Mesenchymal stem cell (in vitro differentiated cells and primary cell): ENCODE measurements at places on chromosomes 2 and 18.

DNA sequence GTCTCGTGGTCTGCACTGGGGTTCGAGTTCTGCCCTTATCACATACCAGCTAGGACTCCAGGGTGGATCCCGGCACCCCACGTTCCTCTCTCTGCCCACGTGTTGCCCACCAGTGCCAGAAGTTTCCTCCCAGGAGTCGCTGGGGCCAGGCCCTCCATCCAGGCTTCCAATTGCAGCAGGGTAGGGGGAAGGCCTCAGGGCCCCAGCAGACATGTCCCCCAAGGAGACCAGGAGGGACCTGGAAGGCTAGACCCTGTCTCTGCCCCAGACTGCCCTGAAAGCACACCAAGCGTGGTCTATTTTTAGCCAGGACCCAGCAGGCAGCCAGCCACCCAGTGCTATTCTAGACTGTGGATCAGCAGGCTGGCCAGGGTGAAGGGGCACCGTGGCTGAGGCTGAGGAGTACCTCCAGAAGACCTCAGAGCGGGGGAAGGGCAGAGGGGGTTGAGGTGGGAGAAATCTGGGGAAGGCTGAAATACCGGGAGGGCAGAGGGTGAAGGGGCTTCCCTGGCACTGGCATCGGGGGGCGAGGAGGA, 18.8 kb upstream of the TNS1 start:
- no peak for DNase-seq

- no peak for DNase-seq
Observed at GRCh38 chr2:6554466-6554865, 311.2 kb downstream of the CMPK2 start.

DNA sequence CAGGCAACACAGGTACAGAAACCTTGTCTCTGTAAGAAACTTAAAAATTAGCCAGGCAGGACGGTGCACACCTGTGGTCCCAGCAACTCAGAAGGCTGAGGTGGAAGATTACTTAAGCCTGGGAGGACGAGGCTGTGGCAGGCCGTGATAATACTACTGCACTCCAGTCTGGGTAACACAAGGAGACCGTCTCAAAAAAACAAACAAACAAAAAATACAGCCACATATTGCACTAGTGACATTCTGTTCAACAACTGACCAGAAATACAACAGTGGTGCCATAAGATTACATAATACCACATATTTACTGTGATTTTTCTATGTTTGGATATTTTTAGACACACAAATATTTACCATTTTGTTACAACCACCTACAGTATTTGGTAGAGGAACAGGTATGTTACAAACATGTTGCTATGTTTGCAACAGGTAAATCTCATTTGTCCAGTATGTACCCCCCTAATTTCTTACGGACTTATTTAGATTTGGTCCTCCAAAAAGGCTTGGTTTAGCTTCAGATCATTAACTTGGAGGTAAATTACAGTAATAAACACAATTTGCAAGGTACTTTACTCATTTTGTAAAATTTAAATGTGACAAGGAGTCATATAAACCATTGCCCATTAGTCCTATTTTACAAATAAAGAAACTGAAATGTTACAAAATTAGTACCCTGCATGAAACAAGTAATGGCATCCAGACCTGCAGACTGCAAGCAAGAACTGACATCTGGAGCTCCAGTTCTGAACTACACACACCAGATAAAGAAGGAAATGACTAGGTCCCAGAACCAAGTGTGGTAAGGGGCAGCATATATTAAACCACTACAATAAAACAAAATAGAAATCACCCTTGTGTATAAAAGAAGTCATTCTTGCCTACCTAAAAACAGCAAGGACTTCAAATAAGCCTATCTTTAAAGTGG, 36.8 kb downstream of the TRIP12 start:
- DNase-seq = no peak

DNA sequence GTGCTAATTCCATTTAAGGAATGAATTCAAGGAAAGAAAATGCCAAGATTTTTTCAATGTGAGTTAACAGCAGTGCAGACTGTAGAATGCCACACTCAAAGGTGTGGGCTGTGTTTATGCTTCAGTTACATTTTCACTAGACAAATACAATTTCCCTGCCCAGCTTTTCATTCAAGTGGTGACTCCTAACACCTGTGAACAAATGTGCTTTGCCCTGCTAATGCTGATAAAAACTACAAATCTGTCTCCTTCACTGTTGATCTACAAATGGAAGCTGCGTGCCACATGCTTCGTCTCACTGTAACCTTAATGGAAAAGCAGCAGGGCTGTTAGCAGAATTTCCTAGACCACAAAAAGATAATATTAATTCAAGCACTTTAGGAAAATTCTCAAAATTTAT, 19.8 kb upstream of the TCF4 start:
- DNase-seq = no peak

DNA sequence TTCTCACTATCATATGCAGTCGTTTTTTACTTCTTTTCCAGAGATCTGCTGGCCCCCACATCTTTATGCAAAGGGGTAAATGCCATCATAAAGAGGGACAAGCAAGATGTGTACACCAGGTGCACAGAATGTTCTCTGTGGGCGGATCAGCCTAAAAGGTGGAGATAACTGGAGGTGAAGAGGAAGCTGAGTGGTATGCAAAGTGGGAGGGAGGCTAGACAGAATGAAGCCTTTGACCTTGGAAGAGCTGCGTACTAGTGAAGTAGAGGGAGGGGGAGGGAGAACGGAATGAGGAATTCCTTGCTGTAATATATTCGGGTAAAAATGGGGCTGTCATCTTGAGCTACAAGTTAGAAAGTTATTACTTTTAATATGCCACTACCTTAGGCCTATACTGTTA, 287.5 kb upstream of the VRK2 start:
- no peak for DNase-seq

DNA sequence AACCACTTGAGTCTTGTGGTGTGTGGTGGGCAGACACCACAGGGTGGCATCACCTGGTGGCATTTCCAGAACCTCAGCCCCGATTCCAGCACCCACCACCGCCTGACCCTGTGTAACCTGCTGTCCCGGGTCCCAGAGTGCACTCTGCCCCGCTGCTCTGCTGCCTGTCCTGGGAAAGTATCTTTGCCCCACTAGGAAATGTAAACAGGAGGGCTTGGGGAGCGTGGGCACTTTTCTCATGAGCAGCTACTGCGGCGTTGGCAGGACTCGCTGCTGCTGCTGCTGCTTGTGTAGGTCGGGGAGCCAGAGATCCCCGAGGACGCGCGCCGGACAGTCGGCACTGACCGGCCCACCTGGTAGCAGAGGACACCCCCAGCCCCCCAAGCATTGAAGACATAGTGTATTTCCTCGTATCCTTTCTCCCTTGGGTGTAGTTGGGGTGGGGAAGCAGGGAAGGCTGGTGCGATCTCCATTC, 13.4 kb downstream of the DTYMK start:
- no peak for DNase-seq

DNA sequence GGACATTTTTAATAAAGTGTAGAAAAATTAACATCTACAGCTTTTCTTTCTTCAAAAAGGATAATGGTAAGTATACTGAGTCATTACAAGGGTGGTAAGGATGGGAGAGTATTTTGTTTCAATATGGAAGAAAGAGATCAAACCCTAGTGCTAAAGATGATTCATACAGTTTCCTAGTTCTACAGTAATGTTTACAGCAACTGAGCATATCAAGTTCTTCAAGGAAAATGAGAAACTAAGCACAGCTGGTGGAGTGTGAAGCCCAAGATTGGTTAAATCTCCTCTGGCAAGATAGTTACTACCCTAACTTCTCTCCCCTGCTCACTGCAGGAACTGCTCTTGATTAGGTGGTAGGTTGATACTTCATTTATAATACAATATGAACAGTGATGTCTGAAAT, 467.5 kb downstream of the XIRP2 start:
- DNase-seq = peak; percentile 46

DNA sequence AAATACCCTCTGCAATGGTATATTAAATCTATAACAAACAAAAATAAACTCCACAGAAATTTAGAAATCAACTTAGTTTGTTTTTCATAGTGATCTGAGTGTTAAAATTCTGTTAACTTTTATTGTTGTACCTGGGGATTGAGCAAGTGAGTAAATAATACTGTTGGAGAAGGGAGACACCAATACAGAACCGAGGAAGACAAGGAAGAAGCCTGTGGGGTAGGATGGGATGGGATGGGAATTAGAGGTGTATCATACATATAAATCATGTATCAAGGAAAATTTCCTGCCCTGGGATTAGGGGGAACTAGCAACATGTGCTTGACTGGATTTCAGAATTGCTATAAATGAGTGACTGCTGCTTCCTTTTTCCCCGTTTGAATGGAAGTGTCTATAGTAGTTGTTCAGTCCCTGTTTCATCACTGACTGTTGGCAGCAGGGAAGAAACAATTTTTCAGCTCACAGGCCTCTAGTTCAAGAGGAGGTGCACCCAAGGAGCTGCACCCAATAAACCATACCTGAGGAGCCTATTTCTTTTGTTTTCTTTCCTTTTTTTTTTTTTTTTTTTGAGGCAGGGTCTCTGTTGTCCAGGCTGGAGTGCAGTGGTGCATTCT, 53.1 kb downstream of the SP110 start:
- DNase-seq = no peak

DNA sequence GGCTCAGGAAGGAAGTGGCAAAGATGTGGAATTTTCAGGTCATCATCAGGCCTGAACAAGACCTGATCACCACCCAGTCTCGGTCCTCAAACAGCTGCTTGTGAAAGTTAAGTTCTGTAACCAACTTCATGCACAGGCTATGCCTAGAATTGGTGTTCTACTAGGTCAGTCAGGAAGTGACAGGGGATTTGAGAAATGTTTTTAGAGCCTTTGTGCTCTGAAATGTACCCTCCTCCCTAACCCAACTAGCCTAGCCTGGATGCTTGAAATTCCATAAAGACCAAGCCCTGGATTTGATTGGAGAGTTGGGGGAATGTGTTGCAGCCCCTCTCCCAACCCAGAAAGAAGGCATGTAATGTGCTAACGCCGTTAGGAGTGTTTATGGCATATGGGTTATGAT, 63.3 kb downstream of the TGOLN2 start:
- DNase-seq = no peak

DNA sequence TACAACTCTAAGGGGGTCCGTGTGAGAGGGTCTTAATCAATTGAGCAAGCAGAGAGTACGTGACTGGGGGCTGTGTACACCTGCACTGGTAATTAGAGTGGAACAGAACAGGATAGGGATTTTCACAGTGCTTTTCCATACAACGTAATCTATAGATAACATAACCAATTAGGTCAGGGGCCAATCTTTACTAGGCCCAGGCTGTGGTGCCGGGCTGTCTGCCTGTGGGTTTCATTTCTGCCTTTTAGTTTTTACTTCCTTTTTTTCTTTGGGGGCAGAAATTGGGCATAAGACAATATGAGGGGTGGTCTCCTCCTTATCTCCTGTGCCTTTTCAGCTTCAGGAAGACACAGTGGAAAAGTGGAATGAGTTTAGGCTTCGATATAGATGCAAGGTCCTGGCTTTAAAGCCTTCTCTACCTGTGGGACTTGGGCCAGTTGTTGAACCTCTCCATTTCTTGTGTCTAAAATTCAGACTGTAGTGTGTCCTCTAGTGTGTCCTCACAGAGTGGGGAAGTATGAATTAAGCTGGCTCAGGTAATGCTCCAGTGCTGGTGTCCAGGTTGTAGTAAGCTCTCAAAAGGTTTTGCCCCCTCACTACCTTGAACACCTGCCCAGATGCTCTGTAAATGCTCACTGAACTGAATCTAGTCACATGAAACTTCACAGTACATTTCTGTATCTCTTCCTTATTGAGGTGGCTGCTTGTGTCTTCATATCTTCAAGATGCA, 422.8 kb downstream of the SETBP1 start:
- no peak for DNase-seq

DNA sequence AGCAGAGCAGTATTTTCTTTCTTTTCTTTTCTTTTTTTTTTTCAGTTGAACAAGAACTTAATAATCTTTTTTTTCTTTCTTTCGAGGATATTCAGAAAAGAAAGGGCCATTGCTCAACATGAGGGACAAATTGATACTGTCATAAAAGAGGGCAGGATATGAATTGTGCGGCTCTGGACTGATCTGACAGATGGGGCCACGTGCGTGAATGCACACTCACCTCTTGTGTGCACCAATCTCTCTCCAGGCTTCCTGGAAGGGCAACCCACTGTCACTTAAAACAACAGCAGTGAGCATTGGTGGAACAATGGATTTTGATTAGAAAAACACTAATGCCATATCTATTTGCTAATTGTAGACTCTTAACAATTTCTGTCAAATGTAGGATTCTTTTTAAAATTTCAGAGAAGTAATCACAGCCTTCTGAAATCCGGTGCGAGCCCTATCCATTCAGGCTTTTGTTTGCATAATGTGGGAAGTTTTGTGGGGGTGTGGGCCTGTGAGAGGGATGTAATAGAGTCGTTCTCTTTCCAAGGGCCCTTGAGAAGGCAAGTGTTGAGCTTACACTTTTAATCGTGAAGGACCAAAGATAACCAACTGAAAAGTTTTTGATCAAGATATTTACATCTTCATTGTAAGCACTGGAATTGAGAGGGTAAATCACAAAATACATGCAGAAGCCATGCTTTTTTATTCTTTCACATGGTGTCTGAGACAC, 298.8 kb downstream of the SP3 start:
- no peak for DNase-seq
